ENCODE measurements at places on chromosomes 7 and 10. TPM values are rescaled to one million over a fixed set of nuclear protein-coding genes. Genes with fewer than 3 reads are reported as not detected.

Gene TAF3
- total RNA-seq, result 2.3 TPM

Gene GARIN1A
- 2.4 TPM for total RNA-seq

Gene TMEM236
- not detected for total RNA-seq

Gene CAMK1D
- 1.6 TPM for total RNA-seq

Gene SMKR1
- 0.12 TPM for total RNA-seq

Gene CALML5
- not detected for total RNA-seq

Gene PARP12
- total RNA-seq, result 53.5 TPM

Gene OR6V1
- not detected for total RNA-seq

Gene ADGRA1
- not detected for total RNA-seq

Gene OR2A12
- not detected for total RNA-seq

Gene CARD11
- total RNA-seq, result not detected

Gene SPDYE8
- not detected for total RNA-seq

Gene PON1
- not detected for total RNA-seq

All from hair follicle dermal papilla cell (primary cell).